ENCODE measurements at places on chromosomes 3 and 15.

- peak; percentile 52 for DNase-seq
These were observed 593 bp downstream of the CIAO2A start for GRCh38 chr15:64092864-64093626.

- DNase-seq: no peak
These were observed 419.0 kb upstream of the TGFBR2 start for GRCh38 chr3:30187366-30187765.

DNA sequence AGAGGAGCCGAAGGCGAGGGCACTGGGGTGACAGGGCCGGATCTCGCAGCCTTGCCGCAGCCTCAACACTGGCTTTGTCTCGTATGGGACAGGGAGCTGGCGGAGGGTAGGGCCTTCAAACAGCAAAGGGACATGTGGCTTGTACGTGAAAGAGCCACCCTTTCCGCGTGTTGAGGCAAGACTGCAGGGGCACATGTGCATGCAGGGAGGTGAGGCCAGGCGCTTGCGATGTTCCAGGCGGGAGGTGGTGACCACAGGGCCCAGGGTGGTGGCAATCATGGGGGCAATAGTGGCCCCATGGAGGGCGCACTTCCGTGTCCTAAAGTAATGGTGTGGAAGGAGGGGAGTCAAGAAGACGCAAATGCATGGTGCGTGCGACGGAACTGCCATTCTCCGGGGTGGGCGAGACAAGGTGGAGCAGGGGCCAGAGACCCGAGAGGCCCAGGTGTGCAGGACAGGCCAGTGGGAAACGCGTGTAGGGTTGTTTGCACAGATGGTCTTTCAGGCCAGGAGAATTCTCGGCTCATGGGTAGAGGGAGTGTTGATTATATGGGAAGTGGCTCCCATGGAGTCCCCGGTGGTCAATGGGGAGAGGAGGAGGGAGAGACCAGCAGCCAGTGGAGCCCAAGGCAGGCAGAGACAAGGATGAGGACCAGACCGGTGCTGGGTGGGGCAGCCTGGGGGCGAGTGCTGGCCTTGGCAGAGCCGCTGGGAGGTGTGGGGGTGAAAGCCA lies 45.8 kb upstream of the PCSK6 start:
- no peak for DNase-seq

GRCh38 chr15:81723113-81723651 lies 322.6 kb downstream of the MEX3B start:
- DNase-seq: no peak

- no peak for DNase-seq
These were observed 38.0 kb downstream of the MGLL start for GRCh38 chr3:127784283-127784682.

- peak; percentile 12 for DNase-seq
These were observed 23.4 kb upstream of the MAP4 start for GRCh38 chr3:48039487-48040190.

- peak; percentile 30 for DNase-seq
These were observed 23.5 kb upstream of the SQOR start for GRCh38 chr15:45611305-45611704.

GRCh38 chr15:39244776-39245175 lies 336.1 kb upstream of the THBS1 start:
- no peak for DNase-seq
